ENCODE measurements at places on chromosomes 6 and 20. TPM values are rescaled to one million over a fixed set of nuclear protein-coding genes. Genes with fewer than 3 reads are reported as not detected.

The FRK gene
- total RNA-seq = 1.3 TPM

The TRIM31 gene
- 1.1 TPM for total RNA-seq

The BTN2A1 gene
- 20.7 TPM for total RNA-seq

The RIPOR3 gene
- total RNA-seq = 0.08 TPM

The RRAGD gene
- total RNA-seq = 5.6 TPM

The ZKSCAN3 gene
- total RNA-seq = 1.7 TPM

The TP53TG5 gene
- not detected for total RNA-seq

The PRSS35 gene
- 0.12 TPM for total RNA-seq

The WFDC12 gene
- not detected for total RNA-seq

The BANF2 gene
- not detected for total RNA-seq

The ZFP57 gene
- total RNA-seq = not detected

The OR2H2 gene
- not detected for total RNA-seq

The SNAI1 gene
- 12.8 TPM for total RNA-seq

The SMAP1 gene
- 17.0 TPM for total RNA-seq

The EFCAB8 gene
- total RNA-seq = not detected

The AGPAT4 gene
- 5.3 TPM for total RNA-seq

The SMOC2 gene
- total RNA-seq = not detected

The COX4I2 gene
- total RNA-seq = not detected

The SLC13A3 gene
- total RNA-seq = not detected

The CENPW gene
- 40.8 TPM for total RNA-seq

The HLA-G gene
- total RNA-seq = not detected

The BPHL gene
- total RNA-seq = 21.7 TPM

The KPNA5 gene
- total RNA-seq = 0.76 TPM

The POU5F1 gene
- total RNA-seq = 11.6 TPM

The UBE2V1 gene
- 111 TPM for total RNA-seq

The CRYBG1 gene
- total RNA-seq = 0.40 TPM

The TRIM27 gene
- total RNA-seq = 47.3 TPM

The ADGRF5 gene
- total RNA-seq = not detected

The ENPP1 gene
- total RNA-seq = 1.9 TPM

The VGLL2 gene
- total RNA-seq = not detected

The OLIG3 gene
- total RNA-seq = not detected

The ERVFRD-1 gene
- not detected for total RNA-seq

The UST gene
- 5.0 TPM for total RNA-seq

The CPNE5 gene
- not detected for total RNA-seq

The FAM209A gene
- 0.55 TPM for total RNA-seq

The VTA1 gene
- 36.0 TPM for total RNA-seq

The F13A1 gene
- not detected for total RNA-seq

The FKBP1A gene
- total RNA-seq = 515 TPM

The SLC52A3 gene
- total RNA-seq = 0.51 TPM

The LINC00237 gene
- total RNA-seq = not detected

The PPP1R14C gene
- 1.7 TPM for total RNA-seq

The MLIP gene
- not detected for total RNA-seq

The UNC5CL gene
- 0.38 TPM for total RNA-seq

The MAS1 gene
- not detected for total RNA-seq

The PRDM13 gene
- total RNA-seq = 0.45 TPM

The BACH2 gene
- total RNA-seq = 0.69 TPM

The CCHCR1 gene
- total RNA-seq = 10.1 TPM

The C6orf141 gene
- 13.5 TPM for total RNA-seq

The CRISP2 gene
- not detected for total RNA-seq

The FAM83B gene
- total RNA-seq = not detected

The CST7 gene
- total RNA-seq = not detected

The DCBLD1 gene
- 30.5 TPM for total RNA-seq

The SYNDIG1 gene
- total RNA-seq = 2.0 TPM

The ZC3H12D gene
- 0.23 TPM for total RNA-seq

The VEGFA gene
- 32.5 TPM for total RNA-seq

The CCN5 gene
- total RNA-seq = 40.4 TPM

The SAMD5 gene
- 0.58 TPM for total RNA-seq

The CTCFL gene
- not detected for total RNA-seq

The BMP7 gene
- total RNA-seq = 0.13 TPM

The NR2E1 gene
- total RNA-seq = 0.09 TPM
